ENCODE measurements at places on chromosomes 13 and 19.

- no peak for DNase-seq
Measured at GRCh38 chr19:38919837-38920601, 8.0 kb upstream of the CCER2 start.

GRCh38 chr19:50036908-50037307 is 11.1 kb downstream of the ZNF473 start:
- DNase-seq = no peak

DNA sequence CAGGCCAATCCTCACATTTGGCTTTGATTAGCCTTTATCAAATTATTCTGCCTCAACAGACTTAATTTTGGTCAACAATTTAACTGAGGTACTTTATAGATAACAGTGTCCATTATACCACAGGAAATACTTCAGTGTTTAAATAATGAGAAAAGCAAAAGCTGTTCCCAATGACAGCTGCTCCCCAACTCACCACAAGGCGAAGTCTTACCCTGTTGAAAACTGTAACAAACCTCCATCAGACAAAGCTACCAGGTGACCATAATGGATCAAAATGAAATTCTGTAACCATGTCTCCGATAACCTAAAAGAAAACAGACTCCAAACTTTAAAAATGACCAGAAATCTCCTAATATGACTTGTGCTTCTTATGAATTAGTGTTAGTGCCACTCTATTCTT is 50.3 kb downstream of the ZNF44 start:
- DNase-seq = no peak

- no peak for DNase-seq
Measured at GRCh38 chr19:7916955-7917266, 2.3 kb downstream of the TGFBR3L start.

GRCh38 chr19:42091742-42092141 is 15.8 kb downstream of the ZNF574 start:
- DNase-seq = no peak

- DNase-seq = no peak
Measured at GRCh38 chr19:39913682-39914333, 20.6 kb downstream of the FCGBP start.

GRCh38 chr19:42290523-42291434 is 11.2 kb upstream of the PRR19 start:
- DNase-seq = peak; percentile 64

DNA sequence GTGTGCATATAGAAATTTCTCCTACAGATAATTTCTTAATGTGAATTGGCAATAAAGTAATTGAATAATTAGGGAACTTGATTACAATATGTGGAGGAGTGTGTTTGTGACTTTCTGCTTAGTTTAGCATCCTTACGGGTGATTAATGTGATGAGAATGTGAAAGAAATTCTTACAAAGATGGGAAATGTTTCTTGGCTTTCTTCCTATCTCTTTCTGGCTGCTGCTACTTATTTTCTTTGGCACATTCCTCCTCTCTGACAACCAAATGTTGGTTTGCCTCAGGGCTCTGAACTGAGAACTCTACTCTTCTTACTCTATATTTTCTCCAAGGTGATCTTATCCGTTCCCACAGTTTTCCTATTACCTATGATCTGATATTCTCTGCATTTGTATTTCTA is 300.1 kb downstream of the TBC1D4 start:
- DNase-seq = no peak

DNA sequence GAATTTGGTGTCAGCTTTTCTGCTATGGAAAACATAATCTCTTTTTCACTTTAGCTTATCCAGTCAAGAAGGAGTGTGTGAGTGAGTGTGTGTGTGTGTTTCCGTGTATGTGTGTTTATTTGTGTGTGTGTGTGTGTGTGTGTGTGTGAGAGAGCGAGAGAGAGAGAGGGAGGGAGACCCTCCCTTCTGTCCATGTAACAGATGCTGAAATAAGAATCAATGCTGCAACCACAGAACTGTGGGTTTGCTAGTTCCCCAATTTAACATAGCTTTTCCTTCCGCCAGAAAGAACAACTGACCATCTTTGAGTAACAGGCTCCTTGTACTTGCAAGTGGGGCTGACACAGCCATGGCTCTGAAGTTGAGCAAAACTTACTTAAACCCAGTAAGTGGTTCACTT is 5.2 kb downstream of the LCP1 start:
- no peak for DNase-seq

GRCh38 chr19:2288338-2288817 is 6.4 kb upstream of the PEAK3 start:
- no peak for DNase-seq

GRCh38 chr19:38247734-38248268 is 8.4 kb downstream of the PPP1R14A start:
- no peak for DNase-seq

- DNase-seq = no peak
Measured at GRCh38 chr13:110311443-110312338, 4.6 kb downstream of the COL4A2 start.

- DNase-seq = no peak
Measured at GRCh38 chr19:925087-925525, 729 bp upstream of the ARID3A start.

DNA sequence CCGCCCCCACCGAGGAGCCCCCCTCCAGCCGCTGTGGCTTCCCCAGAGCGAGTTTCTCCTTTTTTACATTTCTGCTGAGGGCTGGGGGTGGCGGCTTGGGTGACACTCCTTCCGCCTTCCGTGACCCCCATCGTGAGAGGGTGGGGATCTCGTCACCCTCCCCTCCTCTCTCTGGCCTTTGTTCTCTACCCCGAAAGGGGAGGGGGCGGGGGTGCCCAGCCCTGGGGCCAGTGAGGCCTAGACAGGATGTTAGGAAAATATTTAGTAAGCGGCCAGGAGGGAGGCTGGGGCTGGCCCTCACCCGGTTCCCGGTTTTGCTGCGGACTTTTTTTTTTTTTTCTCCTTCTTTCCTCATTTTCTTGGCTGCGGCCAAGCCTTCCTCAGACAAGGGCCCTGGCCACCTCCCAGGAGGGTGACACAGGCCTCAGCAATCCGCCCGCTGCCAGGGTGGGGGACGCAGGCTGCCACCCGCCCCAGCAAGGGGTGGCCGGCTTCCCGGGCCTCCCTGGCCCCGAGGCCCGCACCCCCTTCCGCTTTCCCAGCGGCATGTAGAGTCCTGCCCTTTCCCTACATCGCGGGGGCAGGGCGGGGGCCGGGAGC is 3.9 kb downstream of the MIDN start:
- DNase-seq = peak; percentile 55

GRCh38 chr13:42305503-42305902 is 33.6 kb downstream of the AKAP11 start:
- DNase-seq = no peak

GRCh38 chr13:100130092-100130491 is 41.2 kb downstream of the PCCA start:
- DNase-seq = no peak

DNA sequence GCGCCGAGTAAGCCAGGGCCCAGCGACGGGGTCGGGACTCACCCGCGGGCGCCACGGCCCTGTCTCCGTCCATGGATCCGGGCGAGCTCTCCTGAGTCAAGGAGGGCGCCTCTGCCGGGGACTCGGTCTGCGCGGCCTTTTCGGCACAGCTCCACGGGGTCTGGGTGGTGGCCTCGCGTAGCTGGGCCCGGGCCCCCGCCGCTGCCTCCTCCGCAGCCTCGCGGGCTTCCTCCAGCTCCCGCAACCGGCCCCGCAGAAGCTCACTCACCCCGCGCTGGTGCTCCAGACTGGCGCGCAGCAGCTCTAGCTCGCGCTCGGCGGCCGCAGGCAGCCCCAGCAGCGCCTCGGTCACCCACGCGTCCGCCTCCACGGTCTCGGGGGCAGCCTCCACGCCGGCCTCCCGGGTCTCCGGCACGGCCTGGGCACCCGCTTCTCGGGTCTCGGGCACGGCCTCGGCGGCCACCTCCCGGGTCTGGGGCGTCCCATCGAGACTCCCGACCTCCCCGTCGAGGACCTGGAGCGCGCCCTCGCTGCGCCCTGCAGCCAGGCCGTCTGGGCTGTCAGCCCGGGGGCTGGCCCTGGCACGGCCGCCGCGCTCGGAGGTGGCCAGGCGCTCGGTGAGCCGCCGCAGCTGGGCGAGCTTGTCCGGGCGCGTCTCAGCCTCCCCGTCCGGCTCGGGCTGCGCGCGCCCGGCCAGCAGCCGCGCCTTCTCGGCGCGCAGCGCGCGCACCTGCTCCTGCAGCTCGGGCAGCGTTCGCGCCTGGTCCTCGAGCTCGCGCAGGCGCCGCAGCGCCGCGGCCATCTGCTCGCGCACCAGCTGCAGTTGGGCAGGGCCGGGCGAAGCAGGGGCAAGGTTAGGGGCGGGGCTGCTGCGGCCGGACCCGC is 8.4 kb downstream of the KANK3 start:
- DNase-seq = no peak

GRCh38 chr19:2944775-2945574 is at the start of gene ZNF77:
ZNF77 (minus strand) TSS chr19:2944971; CDS start chr19:2944840, 131 bp downstream.
- DNase-seq = peak; percentile 99

- no peak for DNase-seq
Measured at GRCh38 chr13:39740761-39741160, 85.3 kb downstream of the COG6 start.

GRCh38 chr19:8307400-8307964 is 676 bp downstream of the CD320 start:
- no peak for DNase-seq

DNA sequence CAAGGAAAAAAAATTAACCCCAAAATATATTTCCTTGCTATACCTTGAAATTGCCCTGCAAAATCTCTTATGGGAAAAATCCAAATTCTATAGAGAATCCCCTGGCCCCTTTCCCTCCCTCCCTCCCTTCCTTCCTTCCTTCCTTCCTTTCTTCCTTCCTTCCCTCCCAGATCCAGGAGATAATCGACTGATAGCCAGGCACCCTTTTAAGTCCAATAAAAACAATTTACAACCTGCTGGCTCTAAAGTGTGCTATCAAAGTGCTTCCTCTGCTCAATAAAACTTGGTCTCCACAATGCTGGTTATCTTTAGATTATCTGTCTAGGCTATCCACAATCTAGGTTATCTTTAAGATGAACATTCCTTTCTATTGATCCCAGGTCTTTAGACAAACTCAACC is 83.1 kb upstream of the TUBA3C start:
- no peak for DNase-seq

DNA sequence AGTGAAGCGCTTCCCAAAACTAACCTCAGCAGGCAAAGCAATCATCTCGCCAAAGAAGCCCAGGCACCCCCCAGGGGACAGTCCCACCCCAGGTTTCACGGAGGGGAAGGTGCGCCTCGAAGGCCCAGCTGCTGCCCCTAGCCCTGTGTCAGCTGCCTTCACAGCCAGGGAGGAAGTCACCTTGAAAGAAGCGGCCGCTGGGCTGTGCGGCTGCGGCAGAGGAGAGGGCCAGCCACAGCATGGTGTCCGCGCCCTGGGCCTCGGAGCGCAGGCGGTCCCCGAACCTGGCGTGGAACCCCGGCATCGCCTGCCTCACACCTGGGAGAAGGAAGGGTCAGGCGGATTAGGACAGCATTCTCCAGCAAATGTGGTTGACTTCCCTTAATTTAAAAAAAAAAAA is 35.0 kb downstream of the DHRS12 start:
- DNase-seq = no peak

DNA sequence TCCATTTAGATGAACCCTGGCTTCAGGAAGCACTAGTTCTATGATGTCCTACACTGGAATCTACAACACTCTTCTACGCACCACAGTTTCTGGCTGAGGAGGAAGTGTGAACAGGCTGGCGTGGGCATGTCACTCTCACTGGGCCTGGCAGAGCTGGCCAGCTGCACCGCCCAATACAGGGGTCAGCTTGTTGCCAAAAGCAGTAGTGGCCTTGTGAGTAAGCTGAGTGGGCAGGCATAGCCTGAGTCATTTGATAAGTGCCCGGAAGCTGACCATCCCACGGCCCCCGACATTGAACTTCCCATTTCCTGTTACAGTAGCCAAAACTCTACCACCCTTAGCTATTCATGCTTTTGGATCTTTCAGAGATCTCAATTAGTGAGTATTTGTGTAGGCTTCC is 240.9 kb upstream of the SERP2 start:
- no peak for DNase-seq

GRCh38 chr13:90675129-90675528 is 672.4 kb upstream of the MIR17HG start:
- DNase-seq = no peak

- no peak for DNase-seq
Measured at GRCh38 chr19:1830978-1831377, 17.3 kb downstream of the REXO1 start.

DNA sequence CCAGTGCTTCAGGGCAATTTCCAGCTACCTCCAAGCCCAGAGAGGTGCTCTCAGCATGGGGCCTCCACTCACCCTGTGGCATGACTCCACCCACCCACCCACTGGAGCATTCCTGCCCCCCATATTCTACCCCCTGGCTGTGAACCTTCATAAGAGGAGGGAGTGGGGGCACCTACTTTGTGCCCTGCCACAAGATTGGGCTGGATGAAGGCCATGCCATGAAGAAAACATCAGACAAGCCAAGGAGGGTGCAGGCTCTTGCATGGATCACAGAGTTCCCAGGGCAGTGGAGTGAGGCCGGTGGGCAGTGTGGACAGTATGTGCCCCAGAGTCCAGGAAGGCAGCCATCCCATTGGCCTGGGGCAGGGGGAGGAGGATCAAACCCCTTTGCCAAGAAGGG is 97.8 kb downstream of the UQCRFS1 start:
- no peak for DNase-seq

GRCh38 chr13:24192057-24192810 is 31.7 kb downstream of the SPATA13 start:
- no peak for DNase-seq

DNA sequence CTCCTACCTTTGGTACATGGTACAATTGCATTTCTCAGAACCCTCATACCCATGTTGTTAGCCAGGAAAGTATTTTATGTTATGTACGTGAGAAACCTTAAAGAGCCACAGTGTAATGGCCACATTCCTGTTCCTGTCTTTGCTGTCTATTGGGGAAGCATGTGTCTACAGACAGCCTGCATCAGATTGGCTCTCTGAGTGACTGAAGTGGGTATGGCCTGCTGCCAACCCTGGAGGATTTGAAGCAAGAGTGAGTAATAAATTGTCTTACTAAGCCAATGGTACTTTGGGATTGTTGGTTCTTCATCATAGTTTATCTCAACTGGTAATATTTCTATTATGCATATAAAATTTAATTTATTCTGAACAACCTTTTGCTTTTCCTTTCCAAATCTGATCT is 574.1 kb downstream of the LMO7 start:
- DNase-seq = no peak

DNA sequence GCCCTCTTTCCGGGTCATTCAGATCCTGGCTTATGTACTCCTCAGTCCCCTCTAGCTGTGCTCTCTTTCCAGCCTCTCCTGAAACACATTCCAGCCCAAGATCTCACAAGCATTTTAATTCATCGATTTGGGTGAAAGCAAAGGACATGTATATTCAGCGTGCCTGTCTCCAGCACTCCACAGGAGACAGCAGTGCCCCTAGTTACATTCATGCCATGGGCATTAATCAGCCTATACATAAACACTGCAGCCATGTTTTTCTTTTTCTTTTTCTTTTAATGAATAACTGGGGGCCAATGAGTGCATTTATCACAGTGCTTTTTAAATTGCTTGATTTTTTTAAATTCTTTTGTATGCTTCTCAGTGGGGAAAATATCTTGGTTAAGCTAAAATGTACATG is 199.1 kb downstream of the DCT start:
- DNase-seq = no peak

- no peak for DNase-seq
Measured at GRCh38 chr13:95791084-95791722, 114.3 kb downstream of the DNAJC3 start.

GRCh38 chr19:42422901-42423461 is 4.2 kb downstream of the LIPE start:
- peak; percentile 47 for DNase-seq
